ENCODE measurements at places on chromosomes 11 and 22.

GRCh38 chr11:100816823-100817222 lies 129.7 kb downstream of the ARHGAP42 start:
- no peak for DNase-seq

DNA sequence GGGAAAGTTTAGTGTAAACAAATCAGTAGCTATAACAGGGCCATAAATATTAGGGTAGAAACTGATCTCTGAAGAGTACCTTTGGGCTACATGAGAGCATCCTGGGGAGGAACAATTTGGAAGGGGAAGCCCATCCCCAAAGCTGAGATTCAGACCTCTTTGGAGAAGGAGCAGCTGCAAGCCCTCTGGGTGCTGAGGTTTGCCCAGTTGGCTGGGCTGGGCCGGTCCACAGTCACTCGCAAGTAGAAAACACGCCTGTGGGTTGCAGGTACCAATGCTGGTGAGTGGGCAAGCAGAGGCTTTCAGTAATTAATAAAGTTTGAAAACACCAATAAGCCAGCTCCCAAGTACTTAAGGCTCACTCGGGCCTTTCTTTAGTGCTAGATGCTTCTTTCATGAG lies 124.5 kb downstream of the ARHGAP8 start:
- DNase-seq, result no peak

GRCh38 chr11:26028393-26028911 lies 303.5 kb upstream of the ANO3 start:
- no peak for DNase-seq

GRCh38 chr22:50236731-50237409 lies 8.0 kb downstream of the TUBGCP6 start:
- DNase-seq, result no peak

GRCh38 chr22:40462195-40462984 lies 92.0 kb downstream of the SGSM3 start:
- DNase-seq, result peak; percentile 7

GRCh38 chr11:122743949-122744348 lies 88.4 kb downstream of the UBASH3B start:
- peak; percentile 76 for DNase-seq

GRCh38 chr11:79152511-79152910 lies 288.3 kb downstream of the TENM4 start:
- no peak for DNase-seq

DNA sequence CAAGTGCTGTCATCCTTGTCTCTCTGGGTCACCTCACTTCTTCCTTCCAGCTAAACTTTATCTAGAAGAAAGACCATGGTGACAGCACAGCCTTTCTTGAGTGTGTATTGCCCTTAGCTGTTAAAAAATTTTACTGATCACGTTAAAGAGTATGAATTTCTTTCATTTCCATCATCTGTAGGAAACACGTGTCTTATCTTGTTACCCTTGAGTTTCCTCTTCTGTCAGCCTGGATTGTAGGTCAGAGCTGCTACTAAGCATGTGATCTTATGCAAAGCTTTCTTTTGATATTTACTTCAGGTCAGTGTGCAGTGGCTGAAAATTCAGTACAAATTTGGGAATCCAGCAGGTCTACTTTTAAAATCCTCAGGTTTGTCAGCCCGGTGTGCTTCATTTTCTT lies 512.2 kb upstream of the ARHGAP42 start:
- no peak for DNase-seq

GRCh38 chr11:63761931-63762653 lies 6.5 kb downstream of the ZFTA start:
- DNase-seq, result no peak

- no peak for DNase-seq
Measured at GRCh38 chr11:2142300-2142759, 3.1 kb upstream of the IGF2 start.
